Nephron progenitor cell (in vitro differentiated cells): ENCODE measurements at places on chromosomes 1 and 21.

GRCh38 chr1:33005117-33005837 is 31.4 kb downstream of the AK2 start:
- DNase-seq = no peak

GRCh38 chr1:98897479-98897878 is 107.2 kb downstream of the PLPPR5 start:
- DNase-seq = no peak

GRCh38 chr1:230900984-230901383 is 32.7 kb upstream of the C1orf198 start:
- no peak for DNase-seq

DNA sequence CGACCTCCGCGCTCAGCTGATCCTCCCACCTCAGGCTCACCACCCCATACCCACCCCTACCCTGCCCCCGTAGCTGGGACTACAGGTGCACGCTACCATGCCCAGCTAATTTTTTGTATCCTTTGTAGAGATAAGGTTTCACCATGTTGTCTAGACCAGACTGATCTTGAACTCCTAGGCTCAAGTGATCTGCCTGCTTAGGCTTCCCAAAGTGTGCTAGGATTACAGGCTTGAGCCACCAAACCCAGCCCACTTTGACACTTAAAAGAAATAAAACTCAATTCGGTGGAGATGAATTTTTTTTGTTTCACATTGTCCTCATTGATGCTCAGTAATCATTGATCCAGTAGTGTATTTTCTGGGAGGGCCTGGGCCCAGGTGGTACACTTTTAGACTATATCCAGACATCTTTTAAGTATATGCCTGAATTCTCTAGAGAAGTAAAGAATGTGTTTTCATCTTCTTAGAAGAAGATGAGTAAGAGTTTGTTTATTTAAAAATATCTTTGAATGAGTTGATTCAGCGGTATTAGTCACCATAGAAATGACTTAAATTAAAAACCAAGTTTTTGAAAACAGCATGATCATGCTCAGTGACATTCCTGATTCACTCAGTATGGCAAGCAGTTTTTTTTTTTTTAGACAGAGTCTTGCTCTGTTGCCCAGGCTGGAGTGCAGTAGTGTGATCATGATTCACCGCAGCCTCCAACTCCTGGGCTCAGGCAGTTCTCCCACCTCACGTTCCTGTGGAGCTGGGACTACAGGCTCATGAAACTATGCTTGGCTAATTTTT is 57.8 kb downstream of the EPB41 start:
- DNase-seq = no peak

DNA sequence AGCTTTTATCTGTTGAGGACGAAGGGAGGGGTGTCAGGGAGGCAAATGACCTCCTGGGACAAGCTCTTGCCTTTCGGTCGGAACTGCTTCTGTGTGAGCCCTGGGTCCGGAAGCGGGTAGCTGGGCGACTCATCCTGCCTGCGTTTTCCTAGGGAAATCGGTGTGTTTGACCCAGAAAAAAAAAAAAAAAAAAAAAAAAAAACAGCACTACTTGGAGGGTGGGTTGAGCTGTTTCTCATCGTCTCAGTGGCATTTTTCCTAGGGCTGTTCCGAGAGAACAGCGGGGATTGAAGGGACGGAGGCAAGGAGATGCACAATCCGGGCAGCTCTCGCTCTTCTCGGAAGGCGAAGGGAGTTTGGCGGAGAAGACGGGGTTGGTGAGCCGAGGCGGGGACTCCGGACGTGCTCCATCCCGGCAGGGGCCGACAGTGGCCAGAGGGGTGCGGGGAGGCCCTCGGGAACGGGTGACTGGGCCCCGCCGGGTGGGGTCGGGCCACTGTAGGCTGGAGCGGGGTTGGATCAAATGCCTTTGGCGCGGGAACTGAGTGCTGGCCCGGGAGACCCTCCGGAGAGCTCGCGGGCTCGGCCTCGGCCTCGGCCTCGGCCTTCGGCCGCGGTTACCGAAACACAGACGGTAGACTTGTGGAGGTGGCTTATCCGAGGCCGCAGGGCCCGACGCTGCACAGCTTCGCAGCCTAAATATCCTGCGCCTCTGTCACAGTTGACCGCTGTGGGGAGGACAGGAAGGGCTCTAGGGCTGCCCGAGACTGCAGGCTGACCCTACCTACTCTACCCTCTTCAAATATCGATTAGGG is 2.4 kb upstream of the BARHL2 start:
- peak; percentile 38 for DNase-seq

DNA sequence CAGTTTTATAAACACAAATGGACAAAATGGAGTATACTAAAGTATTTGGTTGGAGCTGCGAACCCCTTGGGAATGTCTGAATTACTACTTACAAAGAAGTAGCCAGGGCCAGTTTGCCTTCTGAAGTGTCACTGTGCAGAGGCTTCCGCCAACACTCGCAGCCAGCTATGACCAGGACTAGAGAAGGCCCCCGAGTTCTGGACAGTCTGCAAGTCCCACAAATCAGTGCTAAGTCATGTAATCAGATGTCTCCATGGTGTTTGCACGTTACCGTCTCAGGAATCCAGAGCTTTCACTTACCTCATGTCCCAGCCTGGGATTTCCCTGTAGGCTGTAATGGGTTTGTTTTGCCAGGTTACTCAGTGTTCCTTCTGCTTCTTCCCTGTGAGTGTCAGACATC is 106.6 kb upstream of the SPAG17 start:
- DNase-seq = no peak

DNA sequence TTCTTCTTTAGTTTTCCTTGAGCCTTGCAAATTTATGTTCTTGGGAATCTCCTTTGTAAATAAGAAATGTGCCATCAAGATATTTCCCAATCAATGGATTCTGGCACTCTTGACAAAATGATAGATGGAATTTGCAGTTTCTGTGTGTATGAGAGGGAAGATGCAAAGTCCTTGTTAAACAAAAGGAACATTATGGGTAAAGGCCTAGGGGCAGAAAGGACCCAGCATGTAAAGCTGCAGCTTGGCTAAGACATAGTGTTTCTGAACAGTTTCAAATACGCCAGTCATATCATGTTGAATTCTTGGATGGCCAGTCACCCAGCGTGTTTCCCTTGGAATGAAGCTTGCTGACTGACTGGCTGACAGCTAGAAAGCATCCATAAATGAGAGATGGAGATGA is 210.8 kb downstream of the NFIA start:
- no peak for DNase-seq

DNA sequence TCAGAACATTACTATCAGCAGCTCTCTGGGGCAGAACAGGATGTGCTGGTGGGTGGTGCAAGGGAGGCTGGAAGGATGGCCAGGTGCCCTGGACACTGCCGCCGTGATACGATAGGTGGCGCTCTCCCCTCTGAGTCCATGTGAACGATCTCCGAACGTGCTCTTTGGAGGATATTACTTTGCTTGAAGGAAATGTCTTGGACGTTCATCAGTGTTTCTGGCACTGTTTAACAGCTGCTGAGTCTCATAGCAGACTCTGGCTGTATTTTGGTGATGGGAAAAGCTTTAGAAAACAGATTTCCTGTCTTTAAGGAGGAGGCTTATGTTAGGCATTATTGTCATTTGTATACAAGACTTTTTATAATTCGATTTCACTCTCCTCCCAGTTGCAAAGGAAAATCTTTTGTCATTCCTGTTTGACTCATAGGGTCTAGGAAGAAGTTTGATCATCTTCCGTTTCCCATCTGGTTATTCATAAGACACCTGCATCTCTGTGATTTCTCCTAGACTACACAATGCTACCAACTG is 386.2 kb upstream of the ADGRL2 start:
- DNase-seq = peak; percentile 77

GRCh38 chr1:25697435-25698217 is 81.0 kb downstream of the MAN1C1 start:
- no peak for DNase-seq

- no peak for DNase-seq
Measured at GRCh38 chr1:6185151-6185550, 5.0 kb upstream of the CHD5 start.

DNA sequence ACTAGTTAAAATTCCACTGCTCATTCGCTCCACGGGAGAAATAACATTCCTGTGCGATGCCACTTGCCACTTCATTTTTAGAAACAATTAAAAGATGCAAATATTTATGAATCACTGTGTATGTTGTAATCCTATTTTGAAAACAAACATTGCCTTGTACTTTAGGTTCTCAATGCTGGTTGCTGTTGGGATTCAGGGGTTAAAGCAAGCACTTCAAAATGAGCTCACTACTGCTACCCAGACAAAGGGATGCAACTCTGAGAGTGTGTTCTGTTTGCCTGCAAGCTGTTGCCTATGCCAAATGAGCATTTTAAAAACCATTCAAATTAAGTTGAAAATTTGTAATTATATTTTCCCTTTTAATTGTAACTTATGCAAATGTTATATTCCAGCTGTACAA is 87.5 kb downstream of the RWDD3 start:
- DNase-seq = no peak

- DNase-seq = no peak
Measured at GRCh38 chr1:24714859-24715520, 30.3 kb upstream of the CLIC4 start.

DNA sequence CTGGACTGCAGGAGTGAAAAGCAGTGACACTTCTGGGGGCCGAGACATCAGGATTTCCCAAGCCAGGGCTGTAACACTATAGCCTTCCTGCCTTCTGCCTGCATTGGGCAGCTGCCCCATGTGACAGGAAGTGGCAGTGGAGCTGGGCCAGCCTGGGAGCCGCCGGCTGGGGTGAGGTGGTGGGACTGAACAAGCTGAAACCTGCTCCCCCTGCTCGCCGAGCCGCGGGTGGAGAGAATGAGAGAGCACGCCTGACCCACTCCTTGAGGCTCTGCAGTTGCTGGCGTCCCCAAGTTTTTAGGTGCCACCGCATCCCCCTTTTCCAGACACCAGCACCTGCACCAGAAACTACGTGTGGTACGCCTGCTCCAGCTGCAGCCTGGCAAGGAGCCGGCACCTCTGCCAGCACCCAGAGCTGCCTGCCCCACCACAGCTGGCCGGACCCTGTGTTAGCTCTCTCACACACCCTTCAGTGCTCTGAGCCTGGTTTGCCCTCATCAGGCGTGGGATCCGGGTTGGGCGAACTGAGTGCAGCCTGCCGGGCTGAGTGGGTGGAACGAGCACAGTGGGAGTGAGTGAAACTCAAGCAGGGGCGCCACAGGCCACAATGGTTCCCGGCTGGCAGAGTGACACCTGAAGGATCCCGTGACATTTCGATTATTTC is 119.4 kb downstream of the AKT3 start:
- DNase-seq = no peak

DNA sequence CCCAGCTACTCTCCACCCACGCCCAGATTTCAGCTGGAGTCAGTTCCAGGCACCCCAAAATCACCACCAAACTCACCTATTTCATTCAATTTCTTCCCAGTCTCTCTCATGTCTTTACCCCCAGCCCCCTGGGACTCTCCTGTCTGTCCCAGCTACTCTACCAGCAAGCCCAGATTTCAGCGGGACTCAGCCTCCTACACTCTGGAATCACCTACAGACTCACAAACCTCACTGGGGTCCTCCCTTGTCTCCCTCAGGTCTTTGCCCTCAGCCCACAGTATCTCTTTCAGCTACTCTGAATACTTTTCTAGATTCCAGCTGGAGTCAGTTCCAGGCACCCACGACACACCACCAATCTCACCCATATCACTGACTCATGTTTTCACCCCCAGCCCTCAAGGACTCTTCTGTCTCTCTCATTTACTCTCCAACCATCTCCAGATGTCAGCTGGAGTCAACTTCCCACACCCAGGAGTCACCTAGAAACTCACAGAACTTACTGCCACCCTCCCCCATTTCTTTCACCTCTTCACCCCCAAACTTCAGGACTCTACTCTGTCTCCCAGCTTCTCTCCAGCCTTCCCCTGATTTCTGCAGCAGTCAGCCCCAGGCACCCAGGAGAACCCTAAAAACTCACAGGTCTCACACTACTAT is 1529.3 kb upstream of the TPTE start:
- no peak for DNase-seq
